Amygdala (tissue), 56 donors: ENCODE measurements at places on chromosomes 16 and 17.

DNA sequence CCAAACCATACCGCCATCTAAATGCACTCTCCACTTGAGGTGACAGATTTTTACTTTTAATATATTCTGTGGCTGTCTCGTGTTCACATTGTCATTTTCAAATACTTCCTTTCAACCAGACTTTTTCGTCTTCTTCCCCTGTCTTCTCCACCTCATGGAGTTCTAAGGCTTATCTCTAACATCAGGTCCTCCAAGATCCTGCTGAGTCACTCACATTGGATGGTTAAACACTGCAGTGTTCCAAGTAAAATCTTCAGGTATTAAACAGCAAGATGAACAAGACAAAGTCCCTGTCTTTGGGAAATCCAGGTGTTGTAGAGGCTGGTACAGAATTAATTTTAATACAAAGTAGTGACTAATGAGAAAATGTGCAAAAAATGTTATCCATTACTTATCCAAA is 330.2 kb upstream of the KIF2B start:
- no peak for DNase-seq

DNA sequence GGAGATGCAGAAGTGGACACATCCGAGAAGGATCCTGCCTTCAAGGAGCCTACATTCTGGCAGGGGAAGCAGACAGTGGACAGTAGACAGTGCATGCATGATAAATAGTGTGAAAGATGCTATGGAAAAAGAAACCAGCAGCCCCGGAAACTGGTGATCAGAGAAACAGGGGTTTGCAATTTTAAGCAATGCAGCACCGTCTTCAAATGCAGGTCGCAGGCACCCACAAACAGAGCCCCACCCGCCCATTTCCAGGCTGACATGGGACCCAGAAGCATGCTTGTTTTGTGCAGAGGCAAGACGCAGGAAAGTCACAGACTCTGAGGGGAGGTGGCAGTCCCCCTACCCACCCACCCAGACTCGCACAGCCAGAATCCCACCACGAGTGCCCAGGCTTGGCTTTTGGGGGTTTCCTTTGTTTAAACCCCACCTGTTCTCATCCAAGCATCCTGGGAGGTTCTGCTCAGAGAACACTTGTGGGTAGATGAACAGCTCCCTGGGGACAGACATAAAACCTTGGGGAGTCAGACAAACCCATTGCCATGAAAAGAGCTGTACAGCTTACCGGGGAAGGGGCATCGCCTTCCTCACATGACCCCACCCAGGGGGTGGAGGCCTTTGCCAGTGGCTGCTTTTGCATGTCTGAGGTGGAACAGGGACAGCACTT is 114.3 kb downstream of the MGAT5B start:
- no peak for DNase-seq

GRCh38 chr16:3004781-3005284 is 7.9 kb upstream of the CLDN9 start:
- DNase-seq: no peak

DNA sequence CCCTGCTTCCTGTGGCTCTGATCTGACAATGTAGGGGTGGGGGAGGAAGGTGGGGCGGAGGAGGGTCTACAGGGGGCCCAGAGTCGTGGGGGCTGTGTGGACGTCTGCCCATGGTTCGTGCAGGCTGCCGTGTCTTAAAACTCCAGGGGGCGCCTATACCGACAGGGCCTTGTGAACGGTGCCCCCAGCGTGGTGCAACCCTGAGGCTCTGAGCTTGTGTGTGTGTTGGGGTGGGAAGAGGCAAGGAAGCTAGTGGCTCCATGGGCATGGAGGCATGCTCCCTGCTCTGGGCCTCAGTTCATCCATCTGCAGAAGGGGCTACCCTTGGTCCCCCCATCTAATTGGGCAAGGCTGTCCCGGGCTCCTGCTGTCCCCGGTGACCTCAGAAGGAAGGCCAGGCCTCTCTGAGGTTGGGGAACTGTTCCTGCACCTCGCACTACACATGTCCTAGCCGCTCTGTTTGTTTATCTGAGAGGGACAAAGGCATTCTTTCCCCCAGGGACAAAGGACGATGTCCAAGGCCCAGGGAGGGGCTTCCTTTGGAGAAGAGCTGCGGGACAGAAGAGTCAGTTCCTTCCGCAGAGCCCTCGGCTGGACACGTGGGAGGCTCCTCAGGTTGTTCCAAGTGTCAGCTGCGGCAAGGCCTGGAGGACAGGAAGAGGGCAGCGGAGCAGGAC is 13.5 kb downstream of the CA4 start:
- no peak for DNase-seq

DNA sequence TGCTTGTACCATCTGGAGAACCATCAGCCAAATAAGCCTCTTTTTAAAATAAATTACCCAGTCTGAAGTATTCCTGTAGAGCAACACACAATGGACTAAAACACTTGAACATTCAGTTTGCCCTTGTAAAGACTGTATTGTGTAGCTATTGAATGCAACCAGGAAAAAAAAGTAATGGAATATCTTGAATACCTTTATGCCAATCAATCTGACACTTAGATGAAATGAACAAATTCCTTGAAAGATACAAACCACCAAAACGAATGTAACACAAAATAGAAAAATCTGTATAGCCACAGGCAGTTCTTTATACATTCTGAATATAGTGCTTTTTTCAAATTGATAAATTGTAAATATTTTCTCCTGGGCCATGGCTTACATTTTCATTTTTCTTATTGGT is 63.3 kb upstream of the KCNJ16 start:
- no peak for DNase-seq

DNA sequence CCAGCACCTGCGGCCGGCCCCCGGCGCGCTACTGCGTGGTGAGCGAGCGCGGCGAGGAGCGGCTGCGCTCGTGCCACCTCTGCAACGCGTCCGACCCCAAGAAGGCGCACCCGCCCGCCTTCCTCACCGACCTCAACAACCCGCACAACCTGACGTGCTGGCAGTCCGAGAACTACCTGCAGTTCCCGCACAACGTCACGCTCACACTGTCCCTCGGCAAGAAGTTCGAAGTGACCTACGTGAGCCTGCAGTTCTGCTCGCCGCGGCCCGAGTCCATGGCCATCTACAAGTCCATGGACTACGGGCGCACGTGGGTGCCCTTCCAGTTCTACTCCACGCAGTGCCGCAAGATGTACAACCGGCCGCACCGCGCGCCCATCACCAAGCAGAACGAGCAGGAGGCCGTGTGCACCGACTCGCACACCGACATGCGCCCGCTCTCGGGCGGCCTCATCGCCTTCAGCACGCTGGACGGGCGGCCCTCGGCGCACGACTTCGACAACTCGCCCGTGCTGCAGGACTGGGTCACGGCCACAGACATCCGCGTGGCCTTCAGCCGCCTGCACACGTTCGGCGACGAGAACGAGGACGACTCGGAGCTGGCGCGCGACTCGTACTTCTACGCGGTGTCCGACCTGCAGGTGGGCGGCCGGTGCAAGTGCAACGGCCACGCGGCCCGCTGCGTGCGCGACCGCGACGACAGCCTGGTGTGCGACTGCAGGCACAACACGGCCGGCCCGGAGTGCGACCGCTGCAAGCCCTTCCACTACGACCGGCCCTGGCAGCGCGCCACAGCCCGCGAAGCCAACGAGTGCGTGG is 1.5 kb downstream of the NTN1 start:
- no peak for DNase-seq

DNA sequence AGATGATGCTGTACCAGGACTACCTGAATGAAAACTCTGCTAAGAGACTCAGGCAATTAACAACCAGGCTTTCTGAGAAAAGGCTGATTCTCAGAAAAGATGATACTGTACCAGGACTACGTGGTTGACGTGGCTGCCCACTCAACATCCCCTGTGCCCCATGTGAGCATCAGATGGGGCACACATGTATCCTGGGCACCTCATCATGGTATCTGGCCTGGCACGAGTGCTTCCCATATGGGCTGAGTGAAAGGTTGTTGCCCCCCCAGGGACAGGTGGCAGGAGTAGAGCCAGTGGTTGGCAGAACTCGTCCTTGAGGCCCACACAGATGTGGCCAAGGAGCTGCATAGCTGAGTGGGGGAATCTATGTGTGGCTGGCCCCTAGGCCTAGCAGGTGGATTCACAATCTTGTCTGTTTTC is 3.5 kb upstream of the CES4A start:
- no peak for DNase-seq

DNA sequence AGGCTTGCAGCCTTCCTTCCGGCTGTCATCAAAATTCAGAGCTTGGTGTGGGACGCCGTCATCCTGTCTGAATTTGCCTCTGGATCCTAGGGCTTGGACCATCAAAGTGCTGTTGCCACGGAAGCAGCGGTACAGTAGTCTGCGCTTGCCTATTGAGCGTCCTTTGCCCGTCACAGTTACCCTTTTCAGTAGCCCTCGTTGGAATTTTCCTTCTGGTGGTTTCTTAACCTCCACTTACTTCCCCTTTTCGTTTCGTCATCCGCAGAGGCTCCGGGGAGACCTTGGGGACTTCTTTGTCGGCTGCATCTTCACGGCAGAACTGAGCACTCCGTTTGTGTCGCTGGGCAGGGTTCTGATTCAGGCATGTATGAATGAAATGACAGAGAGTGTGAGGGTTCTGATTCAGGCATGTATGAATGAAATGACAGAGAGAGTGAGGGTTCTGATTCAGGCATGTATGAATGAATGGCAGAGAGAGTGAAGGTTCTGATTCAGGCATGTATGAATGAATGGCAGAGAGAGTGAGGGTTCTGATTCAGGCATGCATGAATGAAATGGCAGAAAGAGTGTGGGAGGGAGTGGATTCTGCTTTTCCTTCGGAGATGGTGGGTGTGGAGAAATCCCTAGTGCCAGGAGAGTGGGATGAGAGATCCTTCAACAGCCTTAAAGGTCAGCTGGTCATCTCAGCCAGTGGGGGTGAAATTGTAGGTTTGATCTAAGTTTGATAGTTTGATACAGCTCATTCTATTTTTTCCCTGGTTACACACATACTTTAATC is 8.0 kb downstream of the TLCD3A start:
- no peak for DNase-seq

GRCh38 chr16:50685462-50686063 is 4.5 kb upstream of the SNX20 start:
- no peak for DNase-seq

- DNase-seq: no peak
These were observed 519 bp downstream of the ST6GALNAC2 start for GRCh38 chr17:76585033-76585648.

DNA sequence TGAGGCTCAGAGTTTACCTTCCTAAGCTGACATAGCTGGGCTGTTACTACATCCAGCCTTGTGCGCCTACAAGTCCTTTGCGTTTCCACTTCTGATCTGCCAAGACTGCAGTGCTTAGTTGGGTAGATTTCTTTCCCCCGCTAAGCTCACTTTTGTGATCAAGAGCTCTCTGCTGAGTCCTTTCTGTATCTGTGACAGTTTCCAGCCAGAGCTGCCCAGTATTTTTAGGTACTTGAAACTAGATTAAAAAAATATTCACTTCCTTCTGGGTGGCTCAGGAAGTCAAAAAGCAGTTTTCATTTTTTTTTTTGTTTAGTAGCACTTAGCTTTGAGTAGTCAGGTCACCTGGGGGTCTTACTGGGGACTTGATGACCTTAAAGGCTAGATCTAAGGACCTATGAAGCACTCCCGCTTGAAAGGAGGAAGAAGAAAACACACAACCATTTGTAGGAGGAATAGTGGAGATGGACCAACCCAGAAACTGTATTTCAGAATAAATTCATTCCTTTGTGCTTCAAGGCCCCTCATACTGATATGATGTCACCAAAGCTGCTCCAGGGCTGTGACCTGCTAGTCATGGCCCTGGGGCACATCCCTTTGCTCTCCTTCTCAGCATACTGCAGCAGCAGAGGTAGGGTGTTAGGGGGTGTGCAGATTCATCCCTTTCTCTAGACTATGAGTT is 75.6 kb upstream of the HNF1B start:
- no peak for DNase-seq

GRCh38 chr17:57860414-57860999 is 10.7 kb upstream of the MRPS23 start:
- no peak for DNase-seq

- DNase-seq: no peak
These were observed 52.7 kb downstream of the TBC1D16 start for GRCh38 chr17:79982986-79983385.

DNA sequence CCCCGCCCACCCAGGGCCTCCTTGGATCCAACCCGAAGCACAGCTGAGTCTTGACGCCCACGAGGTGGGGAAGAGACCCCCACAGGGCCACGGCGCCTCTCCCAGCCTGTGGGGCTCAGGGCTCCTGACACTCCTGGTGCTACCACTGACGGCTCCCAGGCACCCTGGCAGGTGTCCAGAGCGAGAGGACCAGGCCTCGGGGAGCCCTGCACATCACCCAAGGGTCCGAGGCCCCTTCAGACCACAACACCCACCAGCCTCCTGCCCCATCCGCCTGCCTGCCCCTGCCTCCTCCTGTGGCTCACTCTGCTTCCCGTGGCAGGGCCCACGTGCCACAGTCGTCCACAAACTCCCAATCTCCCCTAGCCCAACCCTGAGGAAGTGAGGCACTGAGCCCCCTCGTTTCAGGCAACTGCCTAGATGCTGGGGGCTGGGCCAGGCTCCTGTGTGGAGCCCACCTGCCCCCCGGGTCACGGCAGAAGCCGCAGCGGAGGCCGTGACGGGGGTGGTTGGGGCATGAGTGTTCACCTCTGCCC is 28.3 kb upstream of the AATK start:
- no peak for DNase-seq

DNA sequence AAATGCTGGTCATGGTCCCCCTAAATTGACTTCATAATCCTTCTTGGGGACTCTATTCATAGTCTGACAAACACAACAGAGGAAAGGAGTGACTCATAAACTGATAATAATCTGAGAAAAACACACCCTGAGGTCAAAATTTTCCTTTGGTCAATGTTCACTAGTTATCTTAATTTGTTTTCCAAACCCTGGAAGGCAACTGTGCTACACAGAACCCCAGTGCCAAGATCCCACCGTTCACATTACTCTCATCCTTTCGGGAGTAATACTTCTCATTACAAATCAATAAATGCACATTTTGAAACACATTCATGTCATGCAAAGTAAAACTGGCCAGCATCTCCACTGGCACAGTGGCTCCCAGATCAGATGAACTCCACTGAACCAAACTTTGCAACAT is 23.2 kb downstream of the COIL start:
- no peak for DNase-seq

DNA sequence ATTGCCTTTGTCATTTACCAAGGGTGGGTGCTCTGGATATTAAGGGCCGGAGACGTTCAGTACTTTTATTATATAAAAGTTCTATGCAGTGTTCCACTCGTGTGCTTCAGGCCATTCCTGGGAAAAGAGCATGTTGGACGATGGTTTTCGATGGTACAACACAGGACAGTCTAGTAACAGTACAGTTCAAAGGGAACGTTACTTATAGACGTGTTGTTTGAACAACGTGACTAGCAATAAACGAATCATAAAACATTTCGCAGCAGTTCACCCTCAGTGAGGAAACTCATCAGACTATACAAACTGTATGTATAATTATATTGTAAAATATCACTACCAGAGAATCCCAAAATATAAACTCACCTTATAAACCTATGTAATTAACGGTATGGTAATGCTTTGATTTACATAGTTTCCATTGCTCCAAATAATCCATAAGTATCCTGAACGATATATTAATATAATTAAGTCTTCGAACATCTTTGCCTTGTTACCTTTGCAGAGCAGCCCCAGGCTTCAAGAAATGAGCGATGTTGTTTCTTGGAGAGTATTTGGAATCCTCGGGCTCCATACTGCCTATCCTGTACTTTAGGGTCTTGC is 589 bp downstream of the NMT1 start:
- DNase-seq: no peak

GRCh38 chr16:28981517-28981916 is 3.3 kb upstream of the LAT start:
- DNase-seq: no peak
